ENCODE measurements at places on chromosomes 3 and 15.

DNA sequence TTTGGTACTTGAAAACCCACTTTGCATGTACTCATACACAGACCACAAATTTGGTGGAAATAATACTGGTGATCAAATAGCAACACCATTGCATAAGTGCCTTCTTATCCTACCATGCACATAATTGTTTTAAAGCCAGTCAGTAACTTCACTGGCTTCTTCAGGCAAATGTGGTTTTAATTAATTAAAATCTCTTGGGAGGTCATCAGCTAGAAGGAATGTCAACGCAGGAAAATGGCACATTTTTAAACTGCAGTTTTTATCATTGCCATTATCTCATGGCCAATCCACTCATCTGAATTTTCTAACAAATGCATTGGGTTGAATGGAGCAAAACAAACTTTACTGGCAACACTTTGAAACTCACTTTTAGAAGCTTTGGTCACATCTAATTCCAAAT lies 105.7 kb upstream of the ZPLD1 start:
- DNase-seq = no peak

DNA sequence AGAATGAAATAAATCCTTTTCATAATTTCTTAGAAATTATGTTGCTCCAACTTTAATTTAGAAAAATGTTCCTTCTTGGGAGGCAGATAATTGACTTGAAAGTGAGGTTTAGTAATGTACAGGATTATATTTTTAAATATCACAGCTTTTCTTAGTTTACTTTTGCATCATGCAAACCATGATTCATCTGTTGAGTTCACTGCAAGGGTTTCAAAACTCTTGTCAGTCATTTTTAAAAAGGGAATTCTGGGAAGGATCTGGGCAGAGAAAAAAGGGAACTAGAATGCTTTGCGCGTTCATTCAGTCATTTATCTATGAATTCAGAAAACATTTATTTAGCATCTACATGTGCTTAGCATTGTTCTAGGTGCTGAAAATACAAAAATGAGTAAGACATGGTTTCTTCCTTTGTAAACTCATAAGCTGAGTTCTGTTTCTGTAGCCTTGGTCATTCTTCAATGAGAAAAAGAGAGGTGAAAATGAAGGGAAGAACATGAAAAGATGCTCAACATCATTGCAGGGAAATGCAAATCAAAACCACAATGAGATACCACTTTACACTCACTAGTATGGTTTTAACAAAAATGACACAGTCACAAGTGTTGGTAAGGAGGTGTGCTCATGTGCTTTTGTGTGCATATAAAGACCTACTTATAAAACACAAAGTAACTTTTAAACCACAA lies 209.1 kb downstream of the NR1D2 start:
- no peak for DNase-seq

DNA sequence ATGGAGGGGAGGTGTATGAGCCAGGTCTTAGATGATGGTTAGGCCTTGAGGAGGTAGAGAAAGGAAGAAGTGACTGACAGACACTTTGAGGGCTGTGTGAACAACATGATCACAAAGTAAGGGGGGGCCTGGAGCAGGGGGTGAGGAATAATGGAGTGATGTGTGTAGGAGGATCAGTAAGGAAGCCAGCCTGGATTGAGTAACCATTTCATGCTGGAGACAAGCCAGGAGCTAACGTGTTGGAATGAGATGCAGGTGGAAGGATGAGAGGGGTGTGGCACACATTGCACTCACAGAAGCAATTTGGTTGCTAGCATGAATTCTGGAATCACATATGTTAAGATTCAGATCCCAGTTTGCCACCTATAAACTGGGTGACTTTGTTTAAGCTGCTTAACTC lies 65.5 kb downstream of the BBX start:
- DNase-seq = no peak

DNA sequence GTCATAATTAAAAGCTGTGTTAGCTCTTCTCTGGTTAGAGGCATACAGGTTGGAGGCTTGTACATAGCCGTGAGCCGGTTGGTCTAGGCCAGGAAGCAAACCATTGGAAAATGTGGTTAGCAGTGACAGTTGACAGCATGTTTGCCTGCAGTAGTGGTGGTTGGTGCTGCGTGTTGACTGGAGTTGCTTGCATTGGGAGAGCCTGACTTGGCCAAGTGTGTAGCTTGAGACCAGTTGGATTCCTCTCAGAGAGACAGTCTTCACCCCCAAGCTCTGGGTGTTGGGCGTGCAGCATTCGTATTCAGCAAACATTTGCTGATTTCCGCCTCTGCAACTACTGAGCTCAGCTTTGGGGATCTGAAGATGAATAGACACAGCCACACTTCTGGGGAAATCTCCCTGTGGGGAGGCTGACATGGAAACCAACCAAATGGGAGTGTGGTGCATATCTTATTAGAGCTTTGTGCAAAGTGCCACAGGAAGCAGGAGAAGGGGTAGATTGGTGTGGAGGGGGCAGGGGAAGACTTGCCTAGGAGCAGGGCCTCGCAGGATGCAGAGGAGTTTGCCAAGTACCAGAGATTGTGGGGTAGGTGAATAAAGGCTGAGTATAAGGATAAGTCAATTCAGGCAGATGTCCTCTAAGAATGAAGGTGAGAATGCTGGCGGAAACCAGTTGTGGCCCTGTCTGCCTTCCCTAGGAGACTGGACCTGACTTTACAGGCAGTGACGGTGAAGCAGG lies 83.5 kb downstream of the IGF1R start:
- DNase-seq = no peak

DNA sequence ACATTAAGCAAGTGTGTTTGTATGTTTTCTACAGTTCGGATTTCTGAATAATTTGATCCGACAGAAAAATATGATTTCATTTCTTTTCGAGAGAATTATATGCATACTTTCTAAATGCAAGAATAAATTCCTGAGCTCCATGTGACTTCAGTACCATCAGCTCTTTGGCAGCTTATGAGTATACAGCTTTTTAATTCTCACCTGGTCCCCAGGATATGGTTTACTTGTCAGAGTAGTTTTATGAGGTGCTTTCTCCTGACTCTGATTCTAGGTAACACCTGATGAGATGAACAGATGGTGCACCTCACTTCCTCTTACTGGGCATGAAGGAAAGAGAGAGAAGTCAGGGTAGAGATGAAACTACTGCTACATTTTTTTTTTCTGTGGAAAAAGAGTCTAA lies 3.1 kb downstream of the HGD start:
- no peak for DNase-seq

GRCh38 chr15:60477916-60478565 lies 901 bp downstream of the ICE2 start:
- no peak for DNase-seq

- no peak for DNase-seq
Observed at GRCh38 chr3:63674586-63674985, 22.1 kb downstream of the SNTN start.

DNA sequence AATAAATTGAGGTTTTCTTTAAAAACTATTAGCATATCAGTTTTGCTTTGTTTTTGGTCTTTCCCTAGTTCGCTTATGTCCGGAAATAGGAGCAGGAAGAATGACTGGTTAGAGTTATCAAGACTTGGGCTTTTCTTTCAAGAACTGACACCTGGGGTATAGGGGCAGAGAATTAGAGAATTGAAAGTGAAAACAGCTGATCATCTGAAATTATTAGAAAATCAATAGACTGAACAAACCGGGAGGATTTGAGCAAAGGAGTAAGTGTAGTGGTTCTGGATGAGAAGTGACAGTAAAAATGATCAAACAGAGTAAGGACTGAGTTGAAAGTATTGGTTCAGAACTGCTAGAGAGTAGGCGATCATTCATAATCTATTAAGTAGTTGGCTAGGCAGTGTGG lies 6.0 kb downstream of the MINDY2 start:
- DNase-seq = no peak

GRCh38 chr3:4079339-4080195 lies 223.6 kb upstream of the SETMAR start:
- no peak for DNase-seq

- DNase-seq = no peak
Observed at GRCh38 chr3:146334151-146334550, 83.2 kb upstream of the PLSCR4 start.

DNA sequence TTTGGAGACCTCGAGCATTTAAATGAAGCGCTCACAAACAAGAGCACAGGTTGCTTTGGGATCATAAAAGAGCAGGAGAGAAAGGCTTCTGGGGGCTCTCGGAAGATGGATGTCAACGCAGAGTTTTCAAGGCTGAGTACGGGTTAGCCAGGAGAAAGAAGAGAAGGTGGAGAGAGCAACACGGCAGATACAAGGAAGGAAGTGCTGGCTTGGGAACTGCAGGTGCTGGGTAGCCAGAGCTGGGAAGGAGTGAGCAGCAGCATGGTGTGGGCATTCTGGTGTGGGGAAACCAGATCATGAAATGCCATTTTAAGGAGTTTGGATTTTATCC lies 580 bp upstream of the RUBCN start:
- no peak for DNase-seq

DNA sequence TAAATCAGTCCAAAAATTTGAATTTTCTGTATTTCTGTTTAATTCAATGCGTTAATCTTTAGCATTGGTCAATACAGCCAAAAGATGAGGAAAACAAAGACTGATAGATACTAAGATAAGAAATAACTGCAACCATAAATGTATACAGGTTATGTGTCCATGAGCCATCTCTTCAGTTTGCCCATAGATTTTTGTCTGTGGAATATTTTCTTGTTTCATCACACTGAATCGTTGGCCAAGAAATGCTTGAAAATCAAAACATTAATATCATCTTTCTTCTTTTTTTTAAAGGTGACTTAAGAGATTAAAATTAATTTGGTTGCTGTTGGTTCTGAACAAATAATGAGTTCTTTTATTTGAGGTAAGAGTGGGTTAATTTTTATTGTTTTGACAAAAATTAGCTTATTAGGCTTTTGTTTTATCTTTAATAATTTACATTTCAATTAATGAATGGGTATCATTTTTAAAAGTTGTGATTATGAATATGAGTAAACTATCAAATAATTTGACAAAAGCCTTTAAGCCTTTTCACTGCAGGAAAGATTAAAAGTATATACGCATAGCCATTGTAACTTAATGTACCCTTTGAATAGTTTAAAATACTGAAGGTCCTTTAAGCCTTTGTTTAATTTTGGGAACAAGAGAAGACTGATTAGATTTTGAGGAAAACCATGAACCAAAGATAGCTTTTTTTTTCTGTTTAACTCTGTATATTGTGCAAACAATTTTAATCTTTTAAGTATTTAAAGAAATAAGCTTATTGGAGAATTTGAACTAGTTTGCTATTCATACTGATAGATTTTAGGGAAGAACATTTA lies 14.7 kb upstream of the CHD2 start:
- peak; percentile 30 for DNase-seq

DNA sequence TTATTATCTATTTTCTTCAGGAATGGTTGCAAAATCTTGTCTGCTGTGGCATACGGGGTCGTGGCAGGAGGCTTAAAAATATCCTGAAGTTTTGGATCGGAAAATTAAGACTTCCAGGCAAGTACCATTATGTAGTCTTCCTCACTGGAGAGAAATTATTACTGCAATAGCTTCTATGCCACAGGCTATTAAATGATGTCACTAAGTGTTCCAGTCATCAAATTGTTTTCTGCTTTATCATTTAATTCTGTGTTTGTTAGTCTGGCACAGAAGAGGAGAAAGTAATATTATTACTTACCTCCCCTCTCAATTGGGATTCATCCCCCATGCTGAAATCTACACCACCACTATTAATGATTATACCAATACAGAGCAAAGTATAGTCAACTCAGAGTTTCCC lies 378.2 kb upstream of the ALCAM start:
- DNase-seq = no peak

DNA sequence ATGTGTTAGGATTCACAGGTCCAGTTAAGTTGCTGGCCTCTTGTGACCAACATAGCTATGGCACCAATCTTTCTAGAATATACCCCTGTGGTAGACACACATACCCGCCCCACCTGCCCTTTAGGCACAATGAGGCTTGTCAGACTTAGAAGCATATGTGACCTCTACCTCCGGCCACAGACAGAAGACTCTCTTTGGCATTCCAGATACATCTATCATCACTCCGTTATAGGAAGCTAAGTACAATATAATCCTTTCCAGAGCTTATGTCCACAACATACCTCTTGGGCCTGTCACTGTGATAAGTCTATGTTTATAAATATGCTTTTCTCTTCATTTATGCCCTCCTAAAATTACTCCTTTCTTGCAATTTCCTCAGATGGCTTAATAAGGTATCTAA lies 39.8 kb downstream of the CD47 start:
- DNase-seq = no peak

- no peak for DNase-seq
Observed at GRCh38 chr3:79085171-79085570, 682.6 kb downstream of the ROBO1 start.

- no peak for DNase-seq
Observed at GRCh38 chr3:36796881-36797280, 32.5 kb upstream of the DCLK3 start.

GRCh38 chr3:55486101-55486856 lies 827 bp downstream of the WNT5A start:
- peak; percentile 86 for DNase-seq

GRCh38 chr3:183122257-183122932 lies 23.1 kb upstream of the MCCC1 start:
- DNase-seq = peak; percentile 28

GRCh38 chr3:173930251-173930650 lies 532.7 kb downstream of the NLGN1 start:
- DNase-seq = no peak

- no peak for DNase-seq
Observed at GRCh38 chr15:45386420-45386819, 8.1 kb upstream of the GATM start.

- no peak for DNase-seq
Observed at GRCh38 chr3:112230033-112230432, 64.0 kb downstream of the SLC9C1 start.

GRCh38 chr15:65653801-65654521 lies 32.2 kb downstream of the SLC24A1 start:
- no peak for DNase-seq

DNA sequence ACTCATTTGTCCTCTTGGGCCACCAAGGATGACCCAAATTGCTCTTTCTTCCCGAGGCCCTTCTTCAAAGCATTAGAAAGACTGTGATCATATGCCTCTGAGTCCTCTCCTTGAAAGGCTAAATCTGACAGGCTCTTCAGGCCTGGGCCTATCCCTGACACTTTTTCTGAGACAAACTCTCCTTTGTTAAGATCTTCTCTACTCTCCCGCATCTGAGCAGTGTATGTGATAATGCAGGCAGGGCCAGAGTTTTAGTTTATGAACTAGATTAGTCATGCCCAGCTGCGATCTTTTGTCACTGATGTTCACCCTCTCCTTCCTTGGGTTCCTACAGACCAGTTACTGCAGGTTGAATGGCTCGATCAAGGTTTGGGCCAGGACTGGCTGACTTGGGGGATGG lies 39.2 kb downstream of the MASP1 start:
- DNase-seq = no peak

GRCh38 chr3:139524841-139525636 lies 14.5 kb downstream of the RBP1 start:
- DNase-seq = no peak

- peak; percentile 6 for DNase-seq
Observed at GRCh38 chr3:136802481-136802996, 16.4 kb upstream of the SLC35G2 start.

- DNase-seq = peak; percentile 50
Observed at GRCh38 chr15:80695911-80696661, 976 bp downstream of the ABHD17C start.

GRCh38 chr3:143200001-143200924 lies 80.7 kb downstream of the CHST2 start:
- no peak for DNase-seq

- no peak for DNase-seq
Observed at GRCh38 chr3:131983689-131984088, 51.1 kb downstream of the CPNE4 start.

GRCh38 chr3:55364421-55364820 lies 122.7 kb downstream of the WNT5A start:
- DNase-seq = no peak

GRCh38 chr15:68197661-68198437 lies 7.3 kb downstream of the CALML4 start:
- DNase-seq = no peak
